Epithelial cell of prostate (primary cell): ENCODE measurements at places on chromosomes 3 and 15.

DNA sequence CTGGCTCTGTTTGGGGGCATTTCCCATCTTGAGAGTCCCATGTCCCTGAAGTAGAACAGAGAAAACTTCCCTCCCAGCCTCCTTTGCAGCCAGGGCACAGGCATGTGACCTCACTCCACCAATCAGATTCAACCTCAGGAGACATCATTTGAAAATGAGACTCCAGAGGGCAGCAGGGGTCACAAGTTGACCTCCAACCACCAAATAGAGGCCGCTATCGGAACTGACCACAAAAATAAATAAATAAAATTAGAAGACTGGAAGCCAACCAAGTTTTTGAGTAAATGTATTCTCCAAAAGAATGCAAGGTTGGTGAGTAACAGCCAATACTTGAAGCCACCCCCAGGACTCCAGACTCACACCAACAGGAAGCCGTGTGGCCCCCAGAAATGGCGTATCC, 106.5 kb downstream of the CHSY1 start:
- no peak for DNase-seq

GRCh38 chr15:37865687-37866086, 68.8 kb upstream of the TMCO5A start:
- no peak for DNase-seq

- no peak for DNase-seq
Measured at GRCh38 chr3:77655396-77655795, 615.5 kb downstream of the ROBO2 start.

GRCh38 chr3:60246361-60246760, 1004.9 kb downstream of the FHIT start:
- DNase-seq = no peak

DNA sequence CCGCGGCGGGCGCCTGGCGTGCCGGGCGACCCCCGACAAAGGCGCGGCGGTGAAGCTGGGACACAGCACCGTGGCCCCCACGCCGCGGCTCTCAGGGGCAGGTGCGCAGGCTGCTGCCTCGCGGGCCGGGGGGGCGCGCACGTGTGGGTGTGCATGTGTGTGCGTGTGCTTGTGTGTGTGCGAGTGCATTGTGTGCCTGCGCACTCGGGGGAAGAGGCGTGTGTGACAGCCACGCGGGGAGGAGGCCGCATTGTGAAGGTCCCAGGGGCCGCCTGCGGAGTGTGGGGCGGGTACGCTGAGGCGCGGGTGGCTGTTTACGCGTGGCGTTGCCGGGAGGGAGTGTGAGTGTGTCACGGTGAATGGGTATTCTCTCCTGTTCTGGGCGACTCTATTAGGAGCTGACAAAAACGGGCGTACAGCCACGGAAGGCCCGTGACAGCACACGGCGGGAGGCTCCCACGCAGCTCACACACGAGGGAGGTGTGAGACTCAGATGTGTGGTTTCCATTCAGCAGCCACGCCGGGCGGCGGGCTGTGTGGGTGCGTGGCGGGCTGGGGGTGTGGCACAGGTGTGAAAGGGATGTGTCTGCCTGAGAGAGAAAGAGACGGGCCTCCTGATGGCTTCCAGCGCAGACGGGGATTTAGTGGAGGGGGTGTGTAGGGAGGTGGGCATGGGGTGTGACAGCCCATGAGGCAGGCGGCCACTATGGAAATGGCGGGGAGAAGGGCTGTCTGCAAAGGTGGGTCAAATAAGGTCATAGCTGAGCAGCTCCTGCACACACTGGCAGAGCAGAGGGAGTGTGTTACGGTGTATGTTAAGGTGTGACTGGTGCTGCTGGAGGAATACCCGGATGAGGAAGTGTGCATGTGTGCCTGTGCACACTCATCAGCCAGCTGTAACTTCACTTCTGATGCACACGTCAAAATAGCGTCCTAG, 750 bp downstream of the PODXL2 start:
- no peak for DNase-seq

DNA sequence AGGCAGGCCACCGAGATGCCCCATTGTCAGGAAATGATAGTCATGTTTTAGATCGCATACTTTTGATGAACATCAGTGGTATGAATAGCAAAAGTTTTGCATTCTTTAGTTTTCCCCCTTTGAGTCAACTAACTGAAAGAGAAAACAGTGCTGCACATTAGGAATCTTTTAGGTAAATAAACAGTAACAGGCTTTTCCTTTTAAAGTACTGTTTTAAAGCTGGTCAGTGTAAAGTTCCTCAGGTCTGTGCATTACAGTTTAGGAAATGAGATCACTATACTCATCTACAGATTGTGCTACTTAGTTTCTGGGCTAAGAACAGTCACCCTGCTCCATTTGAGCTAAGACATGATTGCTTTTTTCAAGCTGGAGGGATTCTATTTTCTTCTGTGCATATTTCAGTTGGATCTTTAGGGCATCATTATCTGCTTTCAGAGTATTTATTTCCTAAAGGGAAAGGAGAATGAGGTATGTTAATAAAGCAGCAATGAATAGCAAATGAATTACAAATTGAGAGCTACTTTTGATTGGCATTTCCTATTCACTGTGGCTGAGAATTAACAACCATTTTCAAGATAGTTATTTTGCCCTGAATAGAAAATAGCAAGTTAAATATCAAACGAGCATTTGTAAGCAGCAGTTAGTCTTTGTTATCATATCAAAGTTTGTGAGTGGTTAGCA, 36.5 kb downstream of the FAM98B start:
- no peak for DNase-seq

DNA sequence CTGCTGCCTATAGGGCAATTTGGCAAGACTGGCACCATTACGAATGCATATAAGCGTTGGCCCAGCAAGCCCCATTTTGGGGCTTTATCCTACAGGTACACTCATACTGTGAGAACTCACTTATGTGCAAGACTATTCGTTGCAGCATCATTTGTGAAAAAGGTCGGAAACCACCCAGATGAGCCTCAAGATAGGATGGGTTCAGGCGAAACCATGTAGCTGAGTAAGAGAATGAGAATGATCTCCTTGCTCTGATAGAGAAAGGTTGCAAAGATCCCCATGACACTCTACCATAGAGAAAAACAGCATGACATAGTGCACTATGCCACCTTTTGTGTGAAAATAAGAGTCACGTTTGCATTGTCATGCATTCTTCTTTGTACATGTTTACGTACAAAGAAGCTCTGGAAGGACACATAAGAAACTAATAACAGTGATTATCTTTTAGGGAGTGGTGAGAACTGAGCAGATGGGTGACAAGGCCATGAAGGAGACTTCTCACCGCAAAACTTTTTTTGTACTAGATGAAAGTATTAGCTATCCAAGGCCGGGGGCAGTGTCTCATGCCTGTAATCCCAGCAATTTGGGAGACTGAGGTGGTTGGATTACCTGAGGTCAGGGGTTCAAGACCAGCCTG, 50.0 kb downstream of the RHCG start:
- DNase-seq = no peak

DNA sequence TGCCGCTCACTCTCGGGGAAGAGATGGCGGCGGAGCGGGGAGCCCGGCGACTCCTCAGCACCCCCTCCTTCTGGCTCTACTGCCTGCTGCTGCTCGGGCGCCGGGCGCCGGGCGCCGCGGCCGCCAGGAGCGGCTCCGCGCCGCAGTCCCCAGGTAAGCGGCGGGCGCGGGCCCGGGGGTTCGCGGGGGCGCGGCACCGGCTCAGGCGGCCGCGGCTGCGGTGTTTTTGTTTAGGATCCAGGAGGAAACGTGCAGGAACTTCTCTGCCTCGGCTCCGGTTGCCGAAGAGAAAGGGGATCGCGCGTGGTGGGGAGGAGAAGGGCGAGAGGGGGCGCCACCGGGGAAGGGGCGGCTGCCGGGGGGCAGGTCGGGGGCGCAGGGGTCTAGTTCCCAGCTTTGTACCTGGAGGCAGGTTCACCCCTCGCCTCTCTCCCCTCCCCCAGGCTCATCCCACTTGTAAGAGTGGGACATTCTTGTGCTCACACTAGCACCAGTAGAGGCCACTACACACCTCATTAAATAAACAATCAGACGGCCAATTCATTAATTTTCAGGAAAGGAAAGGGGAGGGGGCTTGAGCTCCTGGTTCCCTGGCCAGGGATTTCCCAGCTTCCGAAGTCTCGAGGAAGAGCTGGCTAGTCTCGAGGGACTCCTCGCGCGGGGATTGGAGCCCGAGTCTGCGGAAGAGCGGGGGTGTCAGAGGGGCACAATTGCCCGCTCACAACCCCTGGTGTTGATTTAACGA, 562 bp downstream of the NEO1 start:
- no peak for DNase-seq

GRCh38 chr15:51227940-51228732, 110.3 kb downstream of the CYP19A1 start:
- peak; percentile 36 for DNase-seq

- no peak for DNase-seq
Measured at GRCh38 chr3:79922633-79923032, 154.8 kb upstream of the ROBO1 start.

DNA sequence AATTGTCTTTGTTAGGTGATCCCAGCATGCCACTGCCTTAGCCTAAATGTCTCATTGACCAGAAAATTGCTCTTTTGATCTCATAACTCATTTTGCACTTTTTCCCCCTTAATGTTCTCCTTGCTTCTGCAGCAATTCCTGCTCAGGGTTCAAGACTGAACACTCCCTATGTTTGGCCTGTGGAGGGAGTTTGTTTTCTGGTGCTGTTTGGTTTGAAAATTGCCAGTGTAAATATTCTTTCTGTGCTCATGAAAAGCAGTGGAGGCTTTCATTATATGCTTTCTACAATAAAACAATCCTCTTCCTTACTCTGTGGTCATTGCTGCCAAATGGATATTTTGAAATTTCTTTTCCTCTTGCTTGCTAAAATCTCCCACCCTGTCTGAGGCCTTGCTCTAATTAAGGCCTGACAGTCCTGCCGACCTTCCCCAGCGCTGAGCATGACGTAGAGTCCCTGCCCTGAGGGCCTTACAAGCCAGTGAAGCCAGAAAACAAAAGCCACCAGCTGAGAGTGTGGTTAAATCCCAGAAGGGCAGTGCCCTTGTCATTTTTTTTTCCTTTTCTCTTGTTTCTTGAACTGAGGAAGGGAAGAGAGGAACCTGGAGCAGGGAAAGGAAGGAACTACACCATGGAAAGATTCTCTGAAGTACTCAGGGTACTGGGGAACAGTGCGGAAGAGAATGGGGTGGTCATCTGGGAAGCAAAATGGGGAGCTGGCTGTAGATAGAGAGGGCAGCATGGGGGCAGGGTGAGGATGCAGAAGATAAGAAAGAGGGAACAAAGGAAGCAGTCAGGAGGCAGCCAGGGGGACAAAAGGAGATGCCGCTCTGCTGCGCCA, 24.8 kb downstream of the ZBTB38 start:
- DNase-seq = no peak

DNA sequence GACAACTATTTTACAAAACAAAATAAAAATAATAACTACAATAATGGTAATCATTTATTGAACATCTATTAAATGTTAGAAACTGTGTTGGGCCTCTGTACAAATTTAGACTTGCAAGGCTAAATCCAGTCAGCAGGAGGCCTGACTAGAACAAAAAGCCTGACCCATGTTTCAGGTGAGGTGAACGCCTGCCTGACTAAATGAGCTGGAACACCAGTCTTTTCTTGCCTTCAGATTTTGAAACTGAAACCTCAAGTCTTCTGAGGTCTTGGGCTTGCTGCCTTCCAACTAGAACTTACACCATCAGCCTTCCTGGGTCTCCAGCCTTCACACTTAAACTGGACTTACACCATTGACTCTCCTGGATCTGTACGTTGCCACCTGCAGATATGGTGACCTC, 706.9 kb downstream of the TBL1XR1 start:
- DNase-seq = no peak

DNA sequence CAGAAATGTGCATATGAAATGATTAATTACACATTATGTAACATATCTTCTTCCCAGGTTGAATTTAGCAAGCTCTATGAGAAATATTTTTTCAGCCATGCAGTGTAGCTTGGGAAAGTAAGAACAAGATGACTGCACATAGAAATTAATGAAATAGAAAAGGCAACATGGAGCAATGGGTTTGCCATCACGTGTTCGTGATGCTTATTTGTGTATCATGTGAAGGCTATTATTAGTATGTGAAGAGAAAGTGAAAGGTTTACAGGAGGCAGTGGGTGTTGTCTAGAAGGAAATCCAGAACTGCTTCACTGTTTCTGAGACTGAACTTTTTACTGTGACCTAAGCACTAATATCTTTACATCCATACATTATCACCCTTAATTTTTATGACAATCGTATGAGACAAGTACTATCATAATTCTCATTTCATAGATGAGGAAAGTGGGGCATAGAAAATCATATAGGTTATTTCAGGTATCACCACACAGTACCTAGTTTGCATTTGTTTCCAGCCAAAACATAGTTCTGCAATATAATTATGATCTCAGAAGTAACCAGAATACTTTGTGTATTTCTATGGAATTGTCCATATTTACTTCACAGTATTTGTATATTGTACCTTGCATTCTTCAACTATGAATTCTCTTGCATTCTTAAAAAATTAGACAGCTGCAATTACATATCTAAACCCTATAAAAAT, 14.9 kb downstream of the SERPINI1 start:
- no peak for DNase-seq

- no peak for DNase-seq
Measured at GRCh38 chr3:16121391-16121790, 53.1 kb upstream of the GALNT15 start.
